ENCODE measurements at places on chromosomes 2 and 18.

GRCh38 chr18:24799720-24800119, 339.3 kb downstream of the HRH4 start:
- peak; percentile 89 for ATAC-seq

- ATAC-seq = no peak
These were observed 60.8 kb upstream of the RNF152 start for GRCh38 chr18:61953641-61954040.

DNA sequence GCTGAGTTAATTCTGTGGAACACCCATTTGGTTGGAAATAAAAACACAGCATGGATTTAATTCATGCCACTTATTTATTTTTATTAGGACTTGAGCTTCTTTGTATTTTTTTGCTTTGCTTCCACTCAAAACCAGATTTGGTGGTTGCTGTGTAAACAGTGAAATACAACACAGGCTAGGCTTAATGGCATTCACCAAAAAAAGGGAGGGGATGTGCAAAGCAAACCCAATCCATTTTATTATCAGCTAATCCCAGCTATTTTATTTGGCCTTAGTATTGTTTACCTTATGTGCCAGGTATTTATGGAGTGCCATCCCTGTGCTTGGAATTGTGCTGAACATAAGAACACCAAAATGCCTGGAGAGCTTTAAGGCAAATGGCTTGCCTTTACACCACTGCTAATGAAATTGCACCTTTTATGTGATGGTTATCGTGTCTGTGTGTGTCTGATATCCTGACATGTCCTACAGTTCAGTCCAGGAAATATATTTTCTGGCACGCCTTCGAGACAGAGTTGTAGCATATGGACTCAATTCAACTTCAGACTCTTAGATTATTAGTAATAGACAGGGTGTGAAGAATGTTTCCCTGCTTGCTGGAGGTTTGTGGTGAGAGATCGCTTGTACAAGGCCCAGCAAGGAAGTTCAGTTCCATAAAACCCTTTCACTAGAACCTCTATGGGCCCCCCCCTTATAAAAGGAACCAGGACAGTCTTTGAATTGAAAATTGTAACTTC, 99.6 kb downstream of the PRPF40A start:
- ATAC-seq = no peak

- peak; percentile 91 for ATAC-seq
These were observed 79.4 kb upstream of the ZNF532 start for GRCh38 chr18:58785171-58785805.

- ATAC-seq = peak; percentile 52
These were observed at the start of gene GPR75 for GRCh38 chr2:53859206-53860181. Gene GPR75, minus strand, starts transcription at chr2:53859967. Its CDS starts 5,211 bp downstream, at chr2:53854756.

GRCh38 chr2:176657393-176657792, 388.2 kb downstream of the MTX2 start:
- ATAC-seq = no peak

- ATAC-seq = no peak
These were observed 73.0 kb downstream of the CTNNA2 start for GRCh38 chr2:79585701-79586433.
